ENCODE measurements at places on chromosomes 13 and 19.
A peak's percentile ranks its signal among the peaks of the same experiment; 100 is the strongest.

- DNase-seq = no peak
Measured at GRCh38 chr13:67303661-67304333, 73.7 kb upstream of the PCDH9 start.

GRCh38 chr19:40650749-40651305, 39.6 kb downstream of the NUMBL start:
- peak; percentile 82 for DNase-seq

DNA sequence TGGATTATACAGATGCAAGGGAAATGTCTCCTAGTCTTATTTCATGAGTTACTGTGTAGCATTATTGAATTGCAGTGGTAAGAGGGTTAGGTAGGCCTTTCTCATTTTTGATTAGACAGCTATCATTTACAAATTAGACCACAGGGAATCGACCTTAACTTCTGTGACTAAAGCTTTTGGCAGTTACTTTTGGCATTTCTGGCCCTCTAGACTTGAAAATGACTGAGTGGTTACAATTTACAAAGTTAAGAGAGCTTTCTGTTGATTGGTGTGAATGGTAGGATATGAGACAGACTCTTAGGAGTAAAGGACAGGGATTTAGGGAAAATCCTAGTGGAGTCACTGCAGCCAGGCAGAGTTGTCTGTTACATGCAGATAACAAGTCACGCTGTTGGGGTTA, 86.1 kb downstream of the GGACT start:
- DNase-seq = no peak

DNA sequence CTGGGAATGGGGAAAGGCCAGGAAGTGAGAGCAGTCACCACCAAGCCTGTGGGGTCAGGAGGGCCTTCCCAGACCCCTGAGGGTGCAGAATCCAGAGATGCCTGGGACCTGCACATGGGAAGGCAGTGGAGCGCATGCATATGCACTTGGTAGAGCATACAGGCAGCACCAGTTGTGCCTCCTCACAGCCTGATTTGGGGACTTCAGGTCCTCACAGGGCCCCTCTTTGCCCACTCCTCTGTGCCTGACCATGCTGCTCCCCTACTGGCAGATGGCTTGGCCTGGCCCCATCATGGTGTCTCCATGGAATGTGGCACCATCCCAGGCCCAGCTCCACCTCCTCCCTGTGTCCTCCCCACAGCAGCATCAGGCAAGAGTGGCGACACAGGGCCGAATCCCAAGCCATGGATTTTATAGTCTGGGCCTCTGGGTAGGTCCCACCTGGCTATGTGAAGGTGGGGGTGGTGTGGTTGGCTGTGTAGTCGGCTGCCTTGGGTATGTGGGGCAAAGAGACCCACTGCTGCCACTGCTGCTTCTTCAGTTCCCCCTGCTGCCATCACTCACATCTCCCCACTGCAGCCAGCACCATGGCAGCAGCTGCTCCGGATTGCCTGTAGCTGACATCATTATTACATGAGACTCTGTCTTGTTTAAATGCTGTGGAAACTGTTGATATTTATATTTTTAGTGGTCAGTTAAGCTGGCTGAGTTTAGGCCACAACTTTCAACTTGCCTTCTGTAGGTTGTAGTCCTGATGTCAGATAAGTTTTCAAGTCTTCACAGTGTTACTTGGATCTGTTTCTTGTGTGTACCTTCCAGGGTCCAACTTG, 247.0 kb downstream of the GPC6 start:
- DNase-seq = no peak

GRCh38 chr13:99310382-99311031, 3.3 kb upstream of the GPR183 start:
- no peak for DNase-seq

- no peak for DNase-seq
Measured at GRCh38 chr19:9940778-9941177, 4.5 kb upstream of the OLFM2 start.

GRCh38 chr19:58582985-58583384, 9.8 kb upstream of the MZF1 start:
- no peak for DNase-seq

- DNase-seq = no peak
Measured at GRCh38 chr13:52850396-52851136, 2.1 kb upstream of the PCDH8 start.
